Fibroblast of skin of back (primary cell): ENCODE measurements at places on chromosomes 6 and 20.

DNA sequence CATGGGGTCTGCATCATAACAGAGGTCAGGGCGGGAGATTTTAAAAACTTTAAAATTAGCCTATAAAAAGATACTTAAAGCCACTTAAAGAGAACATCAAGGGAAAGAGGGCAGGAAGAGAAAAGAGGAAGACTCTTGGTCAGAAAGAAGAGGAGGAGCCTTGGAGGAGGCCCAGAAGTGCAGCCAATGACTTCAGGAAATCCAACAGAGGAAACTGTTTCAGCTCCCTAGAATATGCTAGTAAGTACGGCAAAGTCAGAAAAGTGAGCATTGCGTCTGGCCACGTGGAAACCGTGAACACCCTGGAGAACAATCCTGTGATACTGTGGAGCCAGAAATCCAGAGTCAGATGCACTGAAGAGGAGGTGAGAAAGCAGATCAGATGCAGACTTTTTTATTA lies 22.5 kb upstream of the NHSL1 start:
- DNase-seq, result no peak

DNA sequence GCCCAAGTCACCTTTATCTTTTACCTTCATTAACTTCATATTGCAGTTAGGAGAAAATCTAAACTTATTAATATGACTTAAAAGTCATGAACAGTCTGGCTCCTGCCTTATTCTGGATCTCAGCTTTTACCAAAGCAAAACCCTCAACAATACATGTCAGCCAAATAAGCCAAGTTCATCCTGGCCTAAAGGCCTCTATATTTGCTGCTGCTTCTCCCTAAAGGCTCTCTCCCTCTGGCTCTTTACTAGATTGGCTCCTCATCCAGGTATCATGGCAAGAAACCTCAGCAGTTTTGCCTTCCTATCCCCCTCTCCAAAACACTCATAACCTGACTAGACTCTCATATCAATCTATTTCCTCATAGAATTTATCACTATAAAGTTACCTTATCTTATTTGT lies 11.1 kb downstream of the LMBRD1 start:
- no peak for DNase-seq

- DNase-seq, result peak; percentile 92
Measured at GRCh38 chr6:69917834-69918233, 51.5 kb downstream of the COL19A1 start.

DNA sequence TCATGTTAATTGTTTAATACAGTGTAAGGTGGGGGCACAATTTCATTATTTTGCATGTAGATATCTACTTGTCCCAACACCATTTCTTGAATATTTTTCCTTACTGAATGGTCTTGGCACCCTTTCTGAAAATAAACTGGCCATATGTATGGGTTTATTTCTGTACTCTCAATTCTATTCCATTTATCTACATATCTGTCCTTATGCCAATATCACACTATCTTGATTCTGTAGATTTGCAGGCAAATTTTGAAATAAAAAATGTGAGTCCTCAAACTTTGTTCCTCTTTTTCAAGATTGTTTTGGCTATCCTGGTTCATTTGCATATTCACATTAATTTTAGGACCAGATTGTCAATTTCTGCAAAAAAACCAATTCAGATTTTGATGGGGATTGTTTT lies 34.8 kb downstream of the SCGN start:
- no peak for DNase-seq

GRCh38 chr20:37390891-37391525 lies 45.1 kb downstream of the SRC start:
- DNase-seq, result no peak

DNA sequence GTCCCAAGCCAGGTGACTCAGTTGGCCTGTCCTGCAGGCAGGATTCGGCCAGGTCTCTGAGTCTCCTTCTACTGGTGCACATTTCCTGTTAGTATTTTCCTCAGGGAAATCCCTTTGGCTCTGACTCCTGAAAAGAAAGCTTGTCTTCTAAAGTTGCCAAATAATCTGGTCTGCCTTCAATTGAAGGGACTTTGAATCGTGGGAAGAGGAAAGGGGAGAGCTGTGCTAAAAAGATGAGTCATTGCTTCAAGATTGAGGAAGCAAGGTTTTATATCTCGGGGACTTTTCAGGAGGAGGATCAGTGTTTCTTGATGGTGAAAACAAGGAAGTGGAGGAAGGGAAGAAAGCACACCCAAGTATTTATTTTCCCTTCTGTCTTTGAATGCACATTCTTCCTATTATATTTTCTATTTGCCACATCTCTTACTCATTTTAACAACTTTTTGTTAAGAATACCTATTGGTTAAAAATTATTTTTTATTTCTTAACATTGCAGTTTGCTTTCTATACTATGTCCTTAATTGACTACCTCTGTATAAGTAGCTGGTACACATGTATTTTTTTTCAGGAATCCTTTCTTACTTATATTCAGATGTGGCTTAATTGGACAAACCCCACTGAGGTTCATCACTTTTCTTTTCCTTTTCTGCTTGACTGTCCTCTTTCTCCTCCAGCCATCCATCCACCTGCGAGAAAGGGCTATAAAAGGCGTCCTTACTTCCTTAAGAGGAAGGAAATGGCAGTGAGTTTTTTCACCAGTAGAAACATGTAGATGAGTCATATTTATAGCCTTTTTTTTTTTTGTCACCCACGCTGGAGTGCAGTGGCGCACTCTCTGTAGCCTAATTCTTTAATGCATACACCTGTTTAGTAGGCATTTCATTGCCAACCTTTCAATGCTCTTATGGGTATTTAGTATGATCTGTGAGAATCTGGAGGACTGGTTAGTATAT lies 15.0 kb upstream of the IFNGR1 start:
- DNase-seq, result peak; percentile 90

DNA sequence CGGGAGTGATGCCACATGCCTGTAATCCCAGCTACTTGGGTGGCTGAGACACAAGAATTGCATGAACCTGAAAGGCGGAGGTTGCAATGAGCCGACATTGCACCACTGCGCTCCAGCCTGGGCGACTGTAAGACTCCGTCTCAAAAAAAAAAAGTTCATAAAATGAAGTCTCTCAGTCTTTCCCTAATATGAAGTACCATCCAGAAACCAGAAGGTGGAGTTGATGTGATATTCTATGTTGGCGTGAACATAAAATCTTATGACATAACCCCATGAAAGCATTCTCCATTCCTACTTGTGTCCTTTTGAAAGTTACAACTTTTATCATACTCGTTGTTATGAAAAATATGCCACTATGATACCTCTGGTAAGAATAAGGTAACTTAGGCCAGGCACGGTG lies 5.7 kb downstream of the SOD2 start:
- DNase-seq, result no peak

DNA sequence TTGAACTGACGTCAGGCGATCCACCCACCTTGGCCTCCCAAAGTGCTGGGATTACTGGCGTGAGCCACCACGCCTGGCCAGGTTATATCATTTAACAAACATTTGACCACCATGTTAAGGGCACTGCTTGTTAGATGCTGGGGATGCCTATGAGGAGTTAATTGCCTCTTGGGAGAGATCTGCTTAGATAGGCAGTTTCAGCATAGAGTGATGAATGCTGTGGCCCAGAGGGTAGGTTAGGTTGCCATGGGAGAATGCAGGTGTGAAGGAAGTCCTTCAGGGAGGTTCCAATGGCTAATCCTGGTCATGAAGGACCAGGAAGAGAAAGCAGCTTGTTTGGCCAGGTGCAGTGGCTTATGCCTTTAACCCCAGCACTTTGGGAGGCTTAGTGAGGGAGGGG lies 17.0 kb downstream of the PHF20 start:
- DNase-seq, result no peak

DNA sequence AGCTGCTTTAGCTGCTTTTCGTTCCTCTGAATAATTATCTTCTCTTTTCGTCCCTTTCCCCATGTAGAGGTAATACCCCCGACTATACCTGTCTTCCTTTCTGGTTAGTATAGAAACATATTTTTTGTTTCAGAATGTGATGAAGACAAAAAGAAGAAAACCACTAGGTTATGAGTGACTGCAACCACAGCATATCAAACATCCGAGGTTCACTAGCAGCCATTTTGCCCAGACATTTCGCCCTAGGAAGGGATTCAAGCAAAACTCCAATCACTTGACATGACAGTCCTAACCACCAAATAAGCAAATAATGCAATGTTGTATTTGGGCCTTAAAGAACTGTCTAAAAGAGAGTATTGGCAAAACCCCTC lies 9.4 kb downstream of the SNX5 start:
- no peak for DNase-seq

DNA sequence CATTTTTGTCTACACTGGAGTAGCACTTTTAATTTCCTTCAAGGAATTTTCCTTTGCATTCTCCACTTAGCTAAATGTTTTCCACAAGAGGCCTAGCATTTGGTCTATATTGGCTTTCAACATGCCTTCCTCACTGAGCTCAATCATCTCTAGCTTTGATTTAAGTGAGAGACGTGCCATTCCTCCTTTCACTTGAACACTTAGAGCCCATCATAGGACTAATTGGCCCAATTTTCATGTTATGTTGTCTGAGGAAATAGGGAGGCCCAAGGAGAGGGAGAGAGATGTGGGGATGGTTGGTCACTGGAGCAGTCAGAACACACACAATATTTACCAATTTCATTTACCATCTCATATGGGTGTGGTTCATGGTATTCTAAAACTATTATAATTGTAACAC lies 645.0 kb downstream of the PRKN start:
- no peak for DNase-seq

- no peak for DNase-seq
Measured at GRCh38 chr6:127249621-127250020, 17.0 kb upstream of the RNF146 start.

GRCh38 chr20:58467572-58468527 lies 47.3 kb downstream of the APCDD1L start:
- no peak for DNase-seq

DNA sequence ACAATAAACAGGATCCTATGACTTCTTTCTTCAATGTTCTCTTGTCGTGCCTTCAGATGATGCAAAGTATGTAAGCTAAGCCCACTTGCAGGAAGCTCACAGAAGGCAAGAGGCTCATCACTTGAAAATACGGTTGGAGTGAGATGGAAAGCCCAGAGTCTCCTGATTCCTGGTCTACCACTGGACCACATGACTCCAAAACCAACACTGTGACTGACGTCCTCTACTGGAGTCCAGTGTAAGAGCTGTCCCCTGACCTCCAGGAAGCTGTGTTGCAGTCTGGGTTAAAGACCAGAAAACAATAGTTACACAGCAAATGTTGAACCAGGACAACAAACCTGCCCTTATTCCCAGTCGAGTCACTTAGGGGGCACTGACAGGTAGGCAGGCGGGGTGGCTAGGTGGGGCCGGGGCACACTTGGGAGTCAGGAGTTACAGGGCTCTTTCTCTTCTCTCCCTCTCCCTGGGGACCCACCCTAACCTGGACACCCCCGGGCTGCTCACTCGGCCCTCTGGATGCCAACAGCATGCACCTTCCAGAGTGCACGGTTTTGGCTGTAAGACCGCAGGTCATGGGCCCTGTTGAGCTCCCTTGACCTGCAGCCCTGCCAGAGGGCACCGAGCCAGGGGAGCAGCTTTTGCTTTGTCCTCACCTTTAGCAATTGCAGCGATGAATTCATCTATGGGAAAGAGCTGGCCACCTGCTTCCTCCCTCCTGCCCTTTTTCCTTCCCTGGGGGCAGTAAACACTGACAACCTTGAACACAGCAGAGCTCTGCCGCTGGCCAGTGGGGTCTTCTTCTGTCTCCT lies 7.4 kb downstream of the PCK1 start:
- DNase-seq, result no peak

GRCh38 chr6:137309078-137309762 lies 90.0 kb upstream of the IFNGR1 start:
- peak; percentile 67 for DNase-seq

GRCh38 chr20:5168651-5169396 lies 42.0 kb downstream of the CDS2 start:
- peak; percentile 47 for DNase-seq

- DNase-seq, result peak; percentile 64
Measured at GRCh38 chr6:15284743-15285142, 38.9 kb downstream of the JARID2 start.

- no peak for DNase-seq
Measured at GRCh38 chr6:127586372-127586771, 9.4 kb downstream of the C6orf58 start.

DNA sequence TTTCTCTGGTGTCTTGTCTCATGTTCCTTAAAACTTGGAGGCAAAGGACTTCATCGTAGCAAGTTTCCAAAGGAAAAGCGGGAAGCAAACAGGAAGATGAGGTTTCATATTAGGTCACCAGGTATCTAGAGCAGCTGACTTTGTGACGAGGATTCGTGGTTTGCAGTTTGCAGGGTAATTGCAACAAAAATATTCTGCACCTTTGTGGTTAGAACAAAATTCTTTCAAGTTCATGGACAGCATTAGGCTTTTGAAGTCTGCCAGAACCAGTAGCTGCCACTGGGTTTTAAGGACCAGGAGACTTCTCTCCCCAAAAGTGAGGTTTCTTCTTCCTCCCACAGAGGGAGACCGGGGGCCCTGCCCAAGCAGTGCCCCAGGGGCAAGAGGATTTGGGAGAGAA lies 63.4 kb downstream of the RPP40 start:
- DNase-seq, result no peak

GRCh38 chr6:168377856-168378832 lies 58.6 kb upstream of the DACT2 start:
- no peak for DNase-seq

DNA sequence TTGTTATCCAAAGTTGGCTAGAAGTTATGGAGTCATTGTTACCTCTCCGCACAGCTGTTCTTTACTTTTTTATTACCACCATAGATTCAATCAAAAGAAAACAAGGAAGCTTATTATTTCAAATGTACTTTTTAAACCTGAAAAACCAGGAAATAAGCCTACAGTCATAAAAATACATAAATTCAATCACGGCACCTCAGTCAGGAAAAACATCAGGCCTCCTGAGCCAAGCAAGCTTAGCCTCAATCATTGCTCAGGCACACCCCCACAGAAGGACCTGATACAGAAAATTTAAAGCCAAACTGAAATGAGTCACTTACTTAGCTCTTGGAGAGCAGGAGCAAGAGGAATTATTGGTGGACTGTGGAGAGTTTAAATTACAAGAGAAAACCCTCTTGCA lies 44.3 kb downstream of the MARCKS start:
- no peak for DNase-seq

DNA sequence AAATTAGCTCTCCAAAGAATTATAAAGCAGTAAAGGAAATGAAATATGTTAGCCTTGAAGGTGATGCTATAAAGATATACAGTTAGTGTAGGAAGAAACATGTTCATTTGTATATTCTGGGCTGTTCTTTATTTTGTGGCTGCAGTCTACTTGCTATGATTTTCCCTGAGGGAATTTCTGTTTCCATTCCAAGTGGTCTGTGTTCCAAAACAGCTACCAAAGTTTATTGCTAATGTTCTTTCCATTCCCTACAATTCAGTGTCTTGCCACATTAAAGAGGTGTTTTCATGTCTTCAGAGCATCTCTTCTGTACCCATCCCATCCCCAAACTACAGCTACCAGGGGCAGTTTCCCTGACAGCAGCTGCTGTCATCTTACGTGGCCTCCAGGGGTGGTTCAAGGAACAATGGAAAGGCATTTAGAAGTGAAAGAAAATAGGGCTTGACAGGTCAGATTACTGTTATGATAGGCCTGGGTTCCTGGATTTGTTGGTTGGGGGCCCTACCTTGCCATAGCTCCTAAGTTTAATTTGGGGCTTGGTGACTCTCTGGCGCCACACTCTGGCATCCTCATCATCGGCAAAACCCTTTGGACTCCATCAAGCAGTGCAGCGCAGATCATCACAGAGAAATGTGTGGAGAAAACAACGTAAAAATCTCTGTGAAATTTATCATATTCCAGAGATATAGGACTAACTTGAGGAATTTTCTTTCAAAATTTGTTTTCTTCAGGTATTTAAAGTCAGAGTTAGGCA lies 33.8 kb upstream of the AIG1 start:
- DNase-seq, result peak; percentile 26
